ENCODE measurements at places on chromosomes 6 and 20.

GRCh38 chr6:109182578-109182977 lies 87.3 kb downstream of the CEP57L1 start:
- DNase-seq = no peak

GRCh38 chr20:32519381-32519730 lies 65.8 kb downstream of the NOL4L start:
- no peak for DNase-seq

DNA sequence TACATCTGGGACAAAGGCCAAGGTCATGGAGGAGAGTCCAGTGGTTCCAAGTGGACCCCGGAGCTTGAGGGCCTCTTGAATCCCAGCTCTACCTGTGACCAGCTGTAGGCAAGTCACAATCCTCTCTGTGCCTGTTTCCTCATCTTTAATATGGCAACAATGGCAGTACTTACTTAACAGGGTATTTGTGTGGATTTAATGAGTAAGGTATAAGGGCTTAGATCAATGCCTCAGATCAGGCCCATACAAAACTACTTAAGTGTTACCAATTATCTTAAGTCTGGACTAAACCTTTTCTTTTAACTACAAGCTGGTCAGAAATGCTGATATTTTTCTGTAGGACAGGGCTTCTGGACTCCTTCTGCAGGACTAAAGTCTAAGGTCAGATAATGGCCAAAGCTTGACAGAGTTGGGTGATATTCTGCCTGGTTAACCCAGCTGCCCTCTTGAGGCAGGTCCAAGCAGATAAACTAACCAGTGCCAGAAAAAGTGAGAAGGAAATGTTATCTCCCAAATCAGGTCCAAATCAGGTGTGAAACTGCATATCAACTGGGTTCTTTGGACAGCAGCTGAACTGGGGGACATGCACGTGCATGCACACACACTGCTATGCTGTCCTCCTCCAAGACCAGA lies 2.2 kb downstream of the SULF2 start:
- no peak for DNase-seq

- DNase-seq = peak; percentile 1
Observed at GRCh38 chr20:64104667-64105451, 2.5 kb downstream of the NPBWR2 start.

DNA sequence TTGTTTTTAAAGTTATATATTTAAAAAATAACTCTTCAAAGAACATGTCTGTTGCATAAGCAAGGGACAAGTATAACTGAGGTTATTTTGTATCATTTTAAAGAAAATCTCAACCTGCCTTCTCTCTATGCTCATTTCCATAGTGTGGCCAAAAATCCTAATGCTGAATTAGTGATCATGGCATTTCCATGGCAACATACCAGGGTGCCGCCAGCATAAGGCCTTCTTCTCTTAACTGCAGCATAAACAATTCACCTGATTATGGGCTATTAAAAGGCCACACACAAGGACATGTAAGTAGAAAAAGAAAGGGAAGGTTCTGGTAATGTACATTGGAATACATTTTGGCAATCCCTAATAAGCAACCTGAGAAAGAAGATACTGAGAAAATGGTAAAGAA lies 95.1 kb upstream of the RNF217 start:
- no peak for DNase-seq

DNA sequence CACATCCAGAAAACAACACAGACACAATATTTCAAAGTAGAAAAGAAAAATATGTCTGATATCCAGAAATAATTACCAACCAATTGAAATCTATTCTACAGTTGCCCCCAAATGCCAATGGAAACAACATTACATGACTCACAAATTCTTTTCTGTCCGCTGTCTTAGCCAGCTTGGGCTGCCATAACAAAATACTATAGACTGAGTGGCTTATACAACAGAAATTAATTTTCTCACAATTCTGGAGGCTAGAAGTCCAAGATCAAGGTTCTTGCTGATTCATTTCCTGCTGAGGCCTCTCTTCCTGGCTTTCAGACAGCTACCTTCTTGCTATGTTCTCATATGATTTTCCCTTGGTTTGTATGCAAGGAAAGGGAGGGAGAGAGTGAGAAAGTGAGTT lies 698.1 kb downstream of the DHX35 start:
- DNase-seq = no peak

- DNase-seq = no peak
Observed at GRCh38 chr6:57182017-57182432, 9.9 kb downstream of the BAG2 start.

GRCh38 chr6:105607636-105608621 lies 205.0 kb upstream of the PREP start:
- no peak for DNase-seq

DNA sequence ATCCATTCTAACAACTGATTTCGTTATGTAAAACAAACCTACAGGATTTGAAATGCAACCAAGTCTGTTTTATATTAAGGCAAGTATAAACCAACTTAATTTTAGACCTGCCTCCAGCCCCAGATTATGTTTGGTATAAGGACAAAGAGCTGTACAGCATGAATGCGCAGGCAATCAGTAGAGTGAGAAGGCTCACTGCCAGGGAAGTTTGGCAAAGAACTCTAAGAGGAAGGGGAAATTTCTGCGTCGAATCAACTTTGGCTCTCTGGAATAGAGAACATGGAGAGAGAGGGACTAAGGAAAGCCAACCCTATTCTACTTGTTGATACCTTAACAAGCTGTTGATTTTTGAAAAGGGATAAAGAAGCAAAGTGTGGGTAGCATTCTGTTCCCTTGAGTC lies 96.9 kb upstream of the FOXO3 start:
- DNase-seq = no peak

GRCh38 chr20:63738687-63739129 lies 868 bp upstream of the SLC2A4RG start:
- DNase-seq = peak; percentile 55

GRCh38 chr6:144150710-144151657 lies 667 bp downstream of the STX11 start:
- DNase-seq = peak; percentile 82

DNA sequence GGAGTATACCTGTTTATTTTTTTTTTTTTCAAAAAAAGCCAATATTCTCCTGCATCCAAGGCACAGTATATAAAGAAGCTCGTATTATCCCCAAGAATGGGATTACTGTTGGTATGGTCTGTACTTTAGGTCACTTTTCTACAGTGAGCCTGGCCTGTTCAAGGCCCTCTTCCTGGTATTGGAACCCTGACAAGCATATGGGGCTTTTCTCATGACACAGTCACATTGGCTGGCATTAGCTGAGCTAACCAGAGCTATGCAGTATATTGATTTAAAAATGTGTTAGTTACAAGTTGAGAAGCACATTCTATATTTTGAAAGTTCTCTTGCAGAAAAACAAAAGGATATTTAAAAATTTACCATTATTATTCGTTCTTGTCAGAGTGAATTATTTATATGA lies 48.0 kb downstream of the MCHR2 start:
- no peak for DNase-seq

- no peak for DNase-seq
Observed at GRCh38 chr6:48067886-48068277, 43.1 kb downstream of the PTCHD4 start.

- DNase-seq = peak; percentile 68
Observed at GRCh38 chr20:33674294-33675135, at the start of gene NECAB3. TSS of gene NECAB3 (minus strand) at chr20:33674428. CDS start at chr20:33674352, 76 bp downstream.

DNA sequence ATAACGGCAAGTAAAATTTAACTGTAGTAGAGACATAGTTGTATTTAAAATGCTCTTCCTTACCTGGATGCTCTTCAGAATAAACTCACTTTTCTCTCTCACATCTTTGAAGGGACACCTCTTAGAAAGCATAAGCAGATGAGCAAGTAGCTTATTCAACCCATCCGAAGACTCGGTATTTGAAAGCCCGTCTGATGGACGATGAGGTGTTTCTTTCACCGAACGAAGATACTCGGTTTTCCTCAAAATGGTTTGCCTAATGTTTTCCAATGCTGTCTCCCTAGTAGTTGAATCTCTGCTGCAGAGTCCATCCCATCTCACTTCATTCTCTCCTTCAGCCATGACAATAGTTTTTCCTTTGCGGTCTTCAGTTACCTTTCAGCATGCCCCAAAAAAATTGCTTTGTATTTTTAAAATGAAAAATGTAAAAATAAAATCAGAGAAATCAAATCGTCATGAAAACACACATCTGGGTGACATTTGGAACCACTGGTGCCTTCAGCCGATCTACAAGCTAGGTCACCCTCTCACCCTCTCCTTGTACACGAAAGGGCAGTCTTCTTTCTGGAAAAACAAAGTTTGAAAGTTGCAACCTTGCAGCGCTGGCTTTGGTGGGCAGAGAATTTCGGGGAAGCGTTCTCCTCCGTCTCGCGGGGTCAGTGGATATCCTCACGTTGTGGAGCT lies 772 bp downstream of the SESN1 start:
- no peak for DNase-seq

DNA sequence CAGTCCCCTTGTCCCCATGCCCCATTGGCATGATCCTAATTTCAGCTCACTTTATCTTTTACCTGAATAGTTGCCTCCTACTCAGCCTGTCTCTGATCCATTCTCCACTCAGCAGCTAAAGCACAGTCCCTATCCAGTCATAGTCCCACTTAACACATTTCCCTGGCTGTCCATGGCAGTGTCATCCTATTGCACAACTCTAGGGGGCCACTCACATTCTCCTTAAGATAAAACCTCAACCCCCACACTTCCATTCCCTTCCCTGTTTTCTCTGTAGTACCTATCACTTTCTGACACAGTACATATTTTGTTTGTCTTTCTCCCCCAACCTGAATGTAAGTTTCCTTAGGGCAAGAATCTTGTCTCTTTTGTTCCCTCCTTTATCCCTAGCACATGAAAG lies 220.9 kb upstream of the PLN start:
- DNase-seq = no peak

- peak; percentile 76 for DNase-seq
Observed at GRCh38 chr20:59495894-59496510, 108.3 kb upstream of the PHACTR3 start.

DNA sequence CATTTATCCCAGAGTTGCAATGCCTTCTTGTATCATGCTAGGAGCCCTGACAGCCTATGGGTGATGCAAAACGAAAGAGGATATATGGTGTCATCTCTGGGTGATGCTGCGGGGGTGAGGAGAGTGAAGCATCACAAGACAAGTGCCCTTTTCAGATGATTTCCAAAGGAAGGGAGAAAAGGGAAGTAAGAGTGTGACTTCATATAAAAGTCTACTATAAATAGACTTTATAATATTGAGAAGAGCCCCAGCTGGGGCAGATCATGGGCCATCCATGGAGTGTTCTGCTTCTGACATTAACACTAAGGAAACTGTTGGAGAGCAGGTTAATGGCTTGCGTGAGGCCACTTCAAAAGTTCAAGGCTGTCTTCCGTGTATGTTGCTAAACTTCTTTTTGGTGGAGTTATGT lies 4.4 kb downstream of the CD83 start:
- peak; percentile 62 for DNase-seq

DNA sequence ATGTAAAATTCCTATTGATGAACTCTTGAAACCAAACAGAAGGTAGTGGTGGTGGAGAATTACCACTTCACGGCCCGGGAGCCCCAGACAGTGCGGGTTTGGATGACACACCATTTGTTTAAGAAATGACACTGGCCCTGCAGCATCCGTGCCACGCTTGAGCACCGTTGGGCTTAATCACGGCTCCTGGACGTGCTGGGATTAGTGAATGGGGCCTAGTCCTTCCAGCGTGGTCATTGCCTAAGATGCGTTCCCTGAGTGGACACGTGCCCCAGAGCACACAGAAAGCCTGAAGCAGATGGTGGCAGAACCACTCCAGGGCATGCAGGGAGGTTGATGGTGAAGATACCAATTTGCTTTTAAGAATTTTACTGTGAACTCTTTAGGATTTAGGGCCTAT lies 14.5 kb downstream of the STX16 start:
- no peak for DNase-seq

- no peak for DNase-seq
Observed at GRCh38 chr6:15036690-15037245, 209.1 kb upstream of the JARID2 start.

- DNase-seq = no peak
Observed at GRCh38 chr6:31178143-31179041, 7.9 kb upstream of the POU5F1 start.

- DNase-seq = no peak
Observed at GRCh38 chr20:31654534-31654933, 16.8 kb downstream of the COX4I2 start.

DNA sequence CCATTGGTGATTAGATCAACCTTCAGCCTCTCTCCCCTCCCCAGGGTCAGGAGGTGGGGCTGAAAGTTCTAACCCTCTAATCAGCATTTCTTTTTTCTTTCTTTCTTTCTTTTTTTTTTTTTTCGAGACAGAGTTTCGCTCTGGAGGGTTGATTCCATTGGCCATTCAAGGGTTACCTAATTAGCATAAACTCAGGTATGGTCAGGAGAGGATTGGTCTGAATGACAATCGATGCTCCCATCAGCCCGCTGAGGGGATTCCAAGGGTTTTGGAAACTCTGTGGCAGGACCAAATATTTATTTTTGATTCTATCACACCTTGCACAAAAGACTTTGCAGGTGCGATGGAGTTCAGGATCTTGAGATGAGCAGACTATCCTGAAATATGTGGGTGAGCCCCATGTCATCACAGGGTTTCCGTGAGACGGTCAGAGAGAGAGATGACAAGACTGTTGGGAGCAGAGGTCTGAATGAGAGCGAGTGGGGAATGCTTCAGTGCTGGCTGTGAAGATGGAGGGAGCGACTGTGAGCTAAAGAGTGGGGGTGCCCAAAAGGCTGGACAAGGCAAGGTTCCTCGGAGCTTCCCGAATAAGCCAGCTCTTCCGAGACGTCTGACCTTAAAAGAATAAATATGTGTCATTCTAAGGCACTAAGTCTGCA lies 107.1 kb downstream of the BMP7 start:
- no peak for DNase-seq

DNA sequence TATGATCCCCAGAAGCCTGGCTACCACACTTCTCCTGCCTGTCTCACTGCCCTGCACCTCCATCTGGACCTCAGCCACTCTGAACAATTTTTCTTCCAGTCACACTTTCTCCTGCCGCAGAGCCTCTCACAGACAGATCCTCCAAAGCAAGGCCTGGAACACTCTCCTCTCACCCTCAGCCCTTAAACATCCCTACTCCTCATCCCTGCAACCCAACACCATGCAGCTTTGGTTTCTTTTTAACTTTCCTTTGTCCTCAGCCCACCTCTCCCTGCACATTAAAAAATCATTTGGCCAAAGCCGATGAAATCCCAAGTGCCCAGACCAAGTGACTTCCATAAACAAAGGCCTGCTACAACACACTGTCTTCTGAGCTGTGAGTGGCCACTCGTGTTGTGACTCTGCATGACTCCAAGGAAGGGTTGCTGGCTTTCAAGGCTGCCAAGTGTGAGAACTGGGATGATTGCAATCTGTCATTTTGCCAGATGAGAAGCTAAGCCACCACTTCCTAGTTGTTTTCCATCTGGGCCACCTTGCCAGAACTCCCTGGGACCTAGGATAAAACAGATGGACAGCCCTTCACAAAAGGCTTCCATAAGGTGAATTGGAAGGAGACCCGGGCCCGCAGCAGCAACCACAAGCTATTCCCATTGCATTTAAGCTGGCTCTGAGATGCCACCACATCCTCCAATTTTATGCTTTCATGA lies 144.4 kb upstream of the SSTR4 start:
- DNase-seq = no peak

GRCh38 chr6:44966449-44967092 lies 361.6 kb upstream of the RUNX2 start:
- DNase-seq = no peak
